ENCODE measurements at places on chromosomes 7 and 10. TPM values are rescaled to one million over a fixed set of nuclear protein-coding genes. Genes with fewer than 3 reads are reported as not detected.

The BHLHA15 gene
- 0.41 TPM for total RNA-seq

GRCh38 chr7:34438436-34438835, 219.6 kb upstream of the NPSR1 start:
- H3K4me3 ChIP-seq, result no peak overlapping the region
- no peak for DNase-seq
- no peaks in the 10 kb centered on the region for H3K4me1 ChIP-seq

The RET gene
- 0.21 TPM for total RNA-seq

The SEMA4G gene
- total RNA-seq, result 1.6 TPM

DNA sequence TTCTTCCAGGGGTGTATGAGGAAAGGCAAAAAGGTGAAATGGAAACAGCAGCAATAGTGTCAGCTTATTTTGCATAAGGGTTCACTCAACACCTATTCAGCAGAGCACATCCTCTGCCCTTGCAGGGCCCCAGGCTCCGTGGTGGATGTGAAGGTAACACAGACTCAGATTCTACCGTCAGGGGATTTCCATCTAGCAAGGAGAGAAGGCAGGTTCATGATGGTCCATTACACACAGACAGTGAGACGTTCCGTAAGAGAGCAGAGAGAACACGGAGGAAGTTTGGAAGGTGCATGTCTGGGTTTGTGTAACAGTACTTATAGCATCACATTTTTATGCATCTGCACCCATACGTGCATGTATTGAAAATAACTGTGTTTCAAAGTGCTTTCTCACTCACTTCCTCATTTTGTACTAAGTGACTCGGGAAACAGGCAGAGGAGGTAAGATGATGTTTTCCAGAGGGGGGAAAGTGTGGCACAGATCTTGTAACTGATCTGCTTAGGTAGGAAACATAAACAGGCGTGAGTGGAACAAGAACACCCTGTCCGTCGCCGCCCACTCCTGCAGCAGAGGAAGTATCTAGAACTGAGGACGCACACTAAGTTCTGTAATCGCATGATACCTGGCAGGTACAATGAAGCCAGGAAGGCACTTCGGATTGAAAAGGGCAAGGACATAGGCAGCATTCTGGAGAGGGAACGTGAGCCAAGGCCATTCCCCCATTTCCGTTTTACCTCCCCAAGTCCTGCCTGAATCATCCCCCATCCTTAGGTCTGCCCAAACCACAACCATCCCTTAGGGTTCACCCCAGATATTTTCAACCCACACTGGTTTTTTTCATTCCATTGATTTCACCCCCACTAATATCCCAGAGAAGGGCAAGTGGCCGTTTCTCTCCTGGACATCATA, 1.0 kb upstream of the ENO4 start:
- H3K27ac ChIP-seq, result no peak overlapping the region
- H3K4me1 ChIP-seq, result no peaks in the 10 kb centered on the region
- no peak for DNase-seq
- H3K27me3 ChIP-seq, result peaks cover 51% of the 10 kb centered on the region

The INHBA gene
- 1.0 TPM for total RNA-seq

- peaks cover 30% of the 10 kb centered on the region for H3K4me1 ChIP-seq
- H3K4me3 ChIP-seq, result no peak overlapping the region
- peaks cover 9% of the 10 kb centered on the region for H3K36me3 ChIP-seq
- DNase-seq, result no peak
- H3K27ac ChIP-seq, result peak overlapping the region; percentile 82
These were observed 89.5 kb upstream of the PIK3CG start for GRCh38 chr7:106775552-106775936.

DNA sequence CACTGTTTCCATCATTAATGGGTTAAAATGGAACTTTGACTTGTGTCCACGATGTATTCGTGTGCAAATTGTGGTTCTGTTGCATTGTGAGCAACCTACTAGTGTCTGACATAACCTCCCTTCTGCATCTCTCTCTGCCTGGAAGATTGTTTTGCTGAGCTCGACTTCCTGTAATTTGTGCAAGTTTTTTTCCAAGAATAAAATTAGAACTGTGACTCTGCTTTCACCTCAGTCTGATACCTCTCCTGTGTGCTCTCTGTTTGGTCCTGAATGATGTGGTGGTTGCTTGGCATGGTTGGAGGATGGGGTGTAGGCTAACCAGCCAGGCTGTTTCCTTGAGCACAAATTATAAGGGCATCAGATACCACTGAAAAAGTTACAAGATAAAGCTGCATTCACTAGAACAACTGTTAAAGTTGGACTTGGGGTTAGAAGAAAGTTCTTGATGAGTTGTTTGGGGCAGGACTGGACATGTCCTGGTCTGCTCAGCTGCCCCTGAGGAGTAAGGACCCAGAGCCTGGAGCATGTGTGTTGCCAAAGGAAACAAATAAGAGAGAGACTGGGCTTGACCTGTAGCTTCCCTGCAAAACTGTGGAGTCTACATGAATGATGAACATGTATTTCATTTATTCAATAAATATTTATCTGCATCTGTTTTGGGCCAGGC, 1.9 kb upstream of the VOPP1 start:
- H3K27me3 ChIP-seq, result peaks cover 2% of the 10 kb centered on the region
- H3K4me3 ChIP-seq, result peak overlapping the region; percentile 74
- H3K27ac ChIP-seq, result peak overlapping the region; percentile 80
- peaks cover 37% of the 10 kb centered on the region for H3K4me1 ChIP-seq

The NME8 gene
- total RNA-seq, result not detected

- no peak overlapping the region for H3K27ac ChIP-seq
- peaks cover 29% of the 10 kb centered on the region for H3K27me3 ChIP-seq
- no peak for DNase-seq
- H3K4me1 ChIP-seq, result no peaks in the 10 kb centered on the region
- no peak overlapping the region for H3K4me3 ChIP-seq
- H3K36me3 ChIP-seq, result no peaks in the 10 kb centered on the region
These were observed 7.8 kb downstream of the PROSER2 start for GRCh38 chr10:11830836-11831519.

GRCh38 chr7:31307972-31308371, 32.6 kb downstream of the NEUROD6 start:
- H3K27ac ChIP-seq, result no peak overlapping the region
- no peaks in the 10 kb centered on the region for H3K27me3 ChIP-seq
- no peaks in the 10 kb centered on the region for H3K4me1 ChIP-seq
- no peaks in the 10 kb centered on the region for H3K36me3 ChIP-seq
- DNase-seq, result no peak
- no peak overlapping the region for H3K4me3 ChIP-seq

Measured in activated T-helper 2 cell treated with anti-CD3 and anti-CD28 coated beads, Interferon-gamma antibody, Interleukin-2, Interleukin-4, amounts not matched to agents 10 μg/mL and 5 μg/mL and 100 μg/mL, durations not matched to agents 14 hours and 24 hours and 36 hours (primary cell).